Activated T-helper 9 cell treated with anti-CD3 and anti-CD28 coated beads, Interleukin-2, amount 50 U/mL, for 16 hours (primary cell): ENCODE measurements at places on chromosomes 6 and 20.
A peak's percentile ranks its signal among the peaks of the same experiment; 100 is the strongest.

- DNase-seq = no peak
Measured at GRCh38 chr6:144601221-144601620, 316.1 kb downstream of the UTRN start.

GRCh38 chr6:22442826-22443225 lies 126.5 kb upstream of the HDGFL1 start:
- no peak for DNase-seq

DNA sequence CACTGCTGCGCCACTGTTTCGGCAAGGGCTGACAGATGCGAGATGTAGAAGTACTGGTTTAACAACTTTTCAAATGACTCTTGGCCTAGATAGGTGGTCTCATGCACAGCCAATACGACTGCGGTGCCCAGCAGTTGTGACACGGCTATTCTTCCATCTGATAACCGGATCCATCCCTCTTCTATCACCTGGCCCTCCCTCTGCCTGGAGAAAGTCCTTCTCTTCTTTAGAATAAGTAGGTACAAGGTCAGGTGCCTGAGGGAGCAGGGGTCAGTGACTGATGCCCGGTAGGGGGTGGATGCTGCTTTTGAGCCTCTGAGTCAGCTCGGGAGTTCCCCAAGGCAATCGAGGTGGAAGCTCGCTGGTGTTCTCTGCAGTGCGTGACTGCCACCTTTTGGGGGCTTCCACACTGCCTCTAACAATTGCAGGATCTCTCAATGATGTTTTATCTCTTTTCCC lies 166.8 kb upstream of the GRIK2 start:
- DNase-seq = no peak

GRCh38 chr20:45407783-45408645 lies at the start of gene DBNDD2:
Gene DBNDD2 (plus strand): TSS chr20:45408289. CDS start chr20:45408468, 179 bp downstream.
- DNase-seq = no peak

GRCh38 chr6:26660000-26660361 lies 435 bp upstream of the ZNF322 start:
- no peak for DNase-seq

DNA sequence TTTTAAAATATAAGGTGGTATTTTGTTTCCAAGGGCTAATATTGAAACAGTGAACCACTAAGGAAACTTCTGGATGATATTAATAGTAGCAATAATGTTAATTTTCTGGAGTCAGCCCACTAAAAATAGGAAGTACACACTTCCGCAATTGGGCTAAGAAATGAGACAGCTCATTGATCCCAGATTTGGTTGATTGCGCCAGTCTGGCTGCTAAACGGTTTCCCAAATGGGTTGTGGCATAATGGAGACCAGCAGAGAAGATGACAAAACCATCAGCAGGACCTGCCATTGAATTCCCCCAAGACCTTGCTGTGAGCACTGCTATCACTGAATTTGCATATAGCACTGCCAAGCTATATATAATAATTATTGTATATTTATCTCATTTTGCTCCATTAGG lies 71.2 kb upstream of the SGK1 start:
- DNase-seq = no peak

- DNase-seq = no peak
Measured at GRCh38 chr6:132458887-132459604, 53.9 kb downstream of the STX7 start.

- DNase-seq = no peak
Measured at GRCh38 chr20:496126-496696, 33.9 kb upstream of the TBC1D20 start.

DNA sequence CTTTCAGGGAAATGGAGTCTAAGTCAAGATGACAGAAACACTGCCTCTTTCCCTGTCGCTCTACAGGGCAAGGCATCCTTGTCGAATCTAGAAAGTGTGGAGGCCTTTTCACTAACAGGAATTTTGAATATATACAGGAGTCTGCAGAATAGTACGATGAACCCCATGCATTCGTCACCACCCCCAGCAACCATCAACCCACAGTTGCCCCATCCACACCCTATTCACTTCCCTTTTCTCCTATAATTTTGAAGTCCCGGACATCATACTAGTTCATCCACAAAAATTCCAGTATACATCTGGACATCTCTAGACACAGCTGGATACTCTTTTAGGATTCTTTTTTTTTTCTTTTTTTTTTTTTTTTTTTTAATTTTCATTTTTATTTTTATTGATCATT lies 80.7 kb upstream of the RIN2 start:
- no peak for DNase-seq

DNA sequence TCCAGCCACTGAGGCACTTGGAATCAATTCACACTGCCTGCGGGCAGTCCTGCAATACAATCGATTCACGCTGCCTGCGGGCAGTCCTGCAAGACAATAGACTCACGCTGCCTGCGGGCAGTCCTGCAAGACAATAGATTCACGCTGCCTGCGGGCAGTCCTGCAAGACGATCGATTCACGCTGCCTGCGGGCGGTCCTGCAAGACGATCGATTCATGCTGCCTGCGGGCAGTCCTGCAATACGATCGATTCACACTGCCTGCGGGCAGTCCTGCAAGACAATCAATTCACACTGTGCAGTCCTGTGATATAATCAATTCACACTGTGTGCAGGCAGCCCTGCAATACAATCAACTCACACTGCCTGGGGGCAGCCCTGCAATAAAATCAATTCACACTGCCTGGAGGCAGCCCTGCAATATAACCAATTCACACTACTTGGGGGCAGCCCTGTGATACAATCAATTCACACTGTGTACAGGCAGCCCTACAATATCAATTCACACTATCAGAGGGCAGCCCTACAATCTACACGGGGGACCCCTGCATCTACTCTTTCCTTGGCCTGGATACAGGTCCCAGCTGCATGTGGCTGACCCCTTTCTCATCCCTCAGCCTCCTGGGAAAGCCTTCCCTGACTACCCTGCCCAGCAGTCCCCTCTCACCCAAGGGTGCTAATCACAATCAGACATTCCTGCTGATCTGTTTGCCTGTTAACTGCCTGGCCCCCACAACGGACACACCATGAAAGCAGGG lies 10.4 kb downstream of the TAF4 start:
- no peak for DNase-seq

- no peak for DNase-seq
Measured at GRCh38 chr6:14092838-14093789, 24.5 kb upstream of the CD83 start.

GRCh38 chr6:136761227-136761922 lies 30.9 kb downstream of the MAP3K5 start:
- no peak for DNase-seq

DNA sequence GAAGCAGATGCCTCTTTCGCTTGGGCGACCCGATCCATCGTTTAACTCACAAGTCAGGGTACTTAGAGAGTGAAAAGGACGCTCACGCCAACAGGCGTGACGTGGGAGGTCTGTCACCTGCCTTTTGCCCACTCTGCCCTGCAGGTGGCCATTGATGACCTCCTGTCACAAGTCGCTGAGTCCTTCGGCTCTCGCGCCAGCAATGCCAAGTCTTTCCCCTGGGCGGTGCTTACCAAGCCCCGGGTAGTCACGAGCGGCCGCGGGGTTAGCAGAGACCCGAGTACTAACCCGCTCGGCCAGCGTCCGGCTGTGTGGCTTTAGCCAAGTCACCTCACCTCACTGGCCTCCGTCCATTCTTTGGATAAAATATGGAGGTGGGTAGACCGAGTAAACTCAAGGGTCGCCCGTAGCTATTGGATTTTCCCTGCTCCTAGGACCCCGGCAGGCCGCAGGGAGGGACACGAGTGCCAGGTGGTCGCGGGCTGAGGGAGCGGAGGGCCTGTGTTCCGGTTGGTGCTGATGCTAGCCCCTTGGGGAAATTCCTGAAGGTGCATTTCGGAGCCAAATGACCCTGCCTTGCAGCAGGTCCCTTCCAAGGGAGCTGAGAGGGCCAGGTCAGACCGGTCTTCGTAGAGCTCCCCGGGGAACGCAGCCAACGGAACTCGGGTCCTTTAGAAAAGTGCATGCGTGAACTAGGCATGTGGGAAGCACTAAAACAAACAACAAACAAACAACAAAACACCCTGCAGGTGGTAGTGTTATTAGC lies 668 bp downstream of the PKIB start:
- no peak for DNase-seq

- DNase-seq = no peak
Measured at GRCh38 chr6:10397756-10398445, 17.0 kb downstream of the TFAP2A start.

DNA sequence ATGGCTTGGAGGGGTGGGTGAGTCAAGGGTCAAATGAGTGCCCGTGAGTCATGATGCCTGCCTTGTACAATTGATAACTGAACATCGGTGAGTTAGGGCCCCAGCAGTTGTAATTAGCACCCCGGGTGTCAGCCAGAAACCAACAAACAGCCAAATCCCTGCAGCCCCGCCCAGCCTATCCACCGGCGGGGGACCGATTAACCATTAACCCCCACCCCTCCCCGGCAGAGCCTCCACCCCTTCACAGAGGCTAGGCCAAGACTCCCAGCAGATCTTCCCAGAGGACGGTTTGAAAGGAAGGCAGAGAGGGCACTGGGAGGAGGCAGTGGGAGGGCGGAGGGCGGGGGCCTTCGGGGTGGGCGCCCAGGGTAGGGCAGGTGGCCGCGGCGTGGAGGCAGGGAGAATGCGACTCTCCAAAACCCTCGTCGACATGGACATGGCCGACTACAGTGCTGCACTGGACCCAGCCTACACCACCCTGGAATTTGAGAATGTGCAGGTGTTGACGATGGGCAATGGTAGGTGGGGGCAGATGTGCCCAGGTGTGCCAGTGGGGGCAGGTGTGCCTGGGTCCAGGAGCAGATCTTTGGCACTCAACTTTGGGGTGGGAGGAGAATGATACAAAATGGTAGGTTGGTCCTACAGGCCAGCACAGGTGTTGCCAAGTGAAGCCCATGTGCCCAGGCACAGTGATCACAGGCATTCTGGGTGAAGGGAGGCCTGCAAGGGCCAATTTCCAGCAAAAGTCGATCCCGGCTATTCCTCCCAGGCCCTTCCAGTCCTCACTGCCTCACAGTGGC lies 45.7 kb downstream of the HNF4A start:
- no peak for DNase-seq

DNA sequence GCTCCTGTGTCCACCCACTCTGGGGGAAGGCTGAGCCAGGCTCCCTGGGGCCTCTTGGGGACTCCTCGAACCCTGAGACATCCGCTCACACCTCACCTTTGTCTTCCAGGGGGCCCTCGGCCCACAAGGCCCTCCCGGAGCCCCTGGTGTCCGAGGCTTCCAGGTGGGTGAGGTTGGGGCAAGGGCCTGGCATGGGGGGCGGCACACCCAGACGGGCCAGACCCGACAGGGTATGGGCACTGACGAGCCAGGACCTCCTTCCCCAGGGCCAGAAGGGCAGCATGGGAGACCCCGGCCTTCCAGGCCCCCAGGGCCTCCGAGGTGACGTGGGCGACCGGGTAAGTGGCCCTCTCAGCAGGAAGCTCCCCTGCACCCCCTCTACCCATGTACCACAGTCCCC lies 13.4 kb downstream of the COL9A3 start:
- DNase-seq = no peak

- peak; percentile 31 for DNase-seq
Measured at GRCh38 chr6:166997768-166998255, 1.4 kb upstream of the CEP43 start.

GRCh38 chr20:18615020-18615650 lies 27.3 kb downstream of the DTD1 start:
- DNase-seq = no peak

- no peak for DNase-seq
Measured at GRCh38 chr20:51134405-51134804, 111.5 kb upstream of the KCNG1 start.

DNA sequence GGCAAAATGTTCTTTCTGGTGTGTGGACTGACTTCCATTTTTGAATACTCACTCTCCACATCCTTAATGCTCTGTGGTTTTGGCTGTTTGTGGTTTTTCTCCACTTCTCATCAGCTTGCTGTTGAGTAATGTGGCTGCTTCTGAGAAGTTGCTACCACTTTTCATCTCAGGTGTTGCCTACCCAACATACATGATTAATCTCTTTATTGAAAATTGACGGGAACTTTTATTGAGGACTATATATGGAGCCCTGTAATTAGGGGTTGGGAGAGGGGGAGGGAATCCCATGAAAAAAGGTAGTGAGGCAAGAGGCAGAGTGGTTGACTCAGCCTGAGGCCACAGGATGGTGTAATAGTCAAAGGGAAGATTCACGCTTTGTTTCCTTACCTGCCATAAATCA lies 17.6 kb downstream of the IL22RA2 start:
- DNase-seq = no peak

- no peak for DNase-seq
Measured at GRCh38 chr6:6614096-6614982, 25.8 kb downstream of the LY86 start.

GRCh38 chr6:108673602-108674001 lies 112.9 kb downstream of the FOXO3 start:
- no peak for DNase-seq

- DNase-seq = no peak
Measured at GRCh38 chr20:62427172-62428001, at the start of gene RBBP8NL. Gene RBBP8NL (minus strand): TSS chr20:62427539. CDS start chr20:62419647, 7,892 bp downstream.

- no peak for DNase-seq
Measured at GRCh38 chr20:34970846-34971560, 15.3 kb downstream of the MYH7B start.

- DNase-seq = no peak
Measured at GRCh38 chr6:102902471-102902870, 1509.0 kb downstream of the GRIK2 start.

DNA sequence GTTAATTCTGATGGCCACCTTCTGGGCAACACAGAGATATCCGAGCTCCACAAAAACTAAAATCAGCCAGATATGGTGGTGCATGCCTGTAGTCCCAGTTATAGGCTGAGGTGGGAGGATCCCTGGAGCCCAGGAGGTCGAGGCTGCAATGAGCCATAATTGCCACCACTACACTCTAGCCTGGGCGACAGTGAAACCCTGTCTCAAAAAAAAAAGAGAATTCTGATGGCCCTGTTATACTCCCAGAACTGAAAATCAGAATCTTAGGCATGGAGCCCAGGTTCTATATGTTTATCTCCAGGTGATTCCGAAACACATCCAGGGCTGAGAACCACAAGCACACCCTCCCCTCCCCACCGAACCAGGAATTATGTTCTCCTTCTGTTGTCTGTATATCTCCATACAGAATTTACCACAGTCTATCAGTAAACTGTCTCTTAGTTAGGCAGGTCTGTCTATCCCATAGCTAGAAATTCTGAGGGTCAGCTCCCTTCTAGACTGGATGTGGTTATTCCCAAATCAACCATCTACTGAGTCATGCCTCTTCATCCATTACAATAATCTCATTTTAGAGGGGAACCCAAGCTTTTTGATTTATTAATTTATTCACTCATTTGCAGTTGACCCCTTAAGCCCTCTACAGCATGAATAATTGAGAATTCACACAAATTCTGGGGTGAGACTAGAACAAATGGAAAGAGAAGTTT lies 24.8 kb upstream of the CCND3 start:
- no peak for DNase-seq

- DNase-seq = peak; percentile 49
Measured at GRCh38 chr20:62136283-62137091, 6.7 kb downstream of the PSMA7 start.

- DNase-seq = no peak
Measured at GRCh38 chr20:38284893-38285444, 19.0 kb upstream of the BPI start.

- DNase-seq = no peak
Measured at GRCh38 chr20:50551288-50551687, 41.1 kb downstream of the PTPN1 start.

GRCh38 chr20:61387204-61387953 lies 135.3 kb downstream of the CDH4 start:
- DNase-seq = no peak
